ENCODE measurements at places on chromosomes 13 and 19.

GRCh38 chr13:77740931-77741596 is 43.6 kb downstream of the SLAIN1 start:
- DNase-seq = no peak

DNA sequence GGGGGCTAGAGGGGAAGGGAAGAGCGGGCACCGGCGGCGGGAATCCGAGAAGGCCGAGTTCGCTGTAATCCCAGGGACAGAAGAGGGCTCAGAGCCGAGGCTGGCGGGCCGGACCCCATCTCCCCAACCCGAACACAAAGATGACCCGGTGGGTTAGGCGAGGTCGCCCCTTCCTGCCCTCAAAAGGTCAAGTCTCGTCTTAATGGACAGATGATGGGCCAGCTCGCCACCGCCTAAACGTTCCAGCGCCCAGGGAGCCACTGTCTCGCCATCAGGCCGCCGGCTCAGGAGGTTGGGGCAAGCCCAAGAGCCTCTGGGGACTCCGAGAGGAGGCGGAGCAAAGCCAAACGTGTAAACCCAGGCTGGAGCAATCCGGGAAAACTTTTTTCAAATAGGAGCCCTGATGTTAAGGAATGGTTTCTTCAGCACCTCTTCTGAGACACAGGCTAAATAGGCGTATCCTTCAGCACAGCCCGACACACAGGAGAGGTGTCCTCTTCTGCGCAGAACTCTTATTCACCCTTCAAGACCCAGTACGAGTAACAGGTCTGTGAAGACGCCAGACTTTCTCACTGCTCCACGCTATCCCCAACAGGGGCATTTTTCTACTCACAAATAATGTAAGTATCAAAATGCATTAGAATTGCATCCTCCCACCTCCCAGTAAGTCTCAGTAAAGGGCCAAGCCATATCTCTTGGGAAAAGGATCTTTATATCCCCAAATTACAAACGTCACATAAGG is 6.3 kb upstream of the POU4F1 start:
- DNase-seq = no peak

DNA sequence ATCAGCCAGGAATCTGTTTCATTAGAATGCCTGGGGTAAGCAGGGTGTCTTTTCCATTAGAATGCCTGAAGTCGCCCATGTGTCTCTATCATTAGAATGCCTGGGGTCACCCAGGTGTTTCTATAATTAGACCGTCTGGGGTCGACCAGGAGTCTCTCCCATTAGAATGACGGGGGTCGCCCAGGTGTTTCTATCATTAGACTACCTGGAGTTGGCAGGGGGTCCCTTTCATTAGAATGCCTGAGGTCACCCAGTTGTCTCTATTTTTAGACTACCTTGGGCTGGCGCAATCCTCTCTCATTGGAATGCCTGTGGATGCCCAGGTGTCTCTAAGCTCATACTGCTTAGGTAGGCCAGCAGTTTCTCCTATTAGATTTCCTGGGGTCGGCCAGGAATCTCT is 1447.6 kb downstream of the UQCRFS1 start:
- DNase-seq = no peak

DNA sequence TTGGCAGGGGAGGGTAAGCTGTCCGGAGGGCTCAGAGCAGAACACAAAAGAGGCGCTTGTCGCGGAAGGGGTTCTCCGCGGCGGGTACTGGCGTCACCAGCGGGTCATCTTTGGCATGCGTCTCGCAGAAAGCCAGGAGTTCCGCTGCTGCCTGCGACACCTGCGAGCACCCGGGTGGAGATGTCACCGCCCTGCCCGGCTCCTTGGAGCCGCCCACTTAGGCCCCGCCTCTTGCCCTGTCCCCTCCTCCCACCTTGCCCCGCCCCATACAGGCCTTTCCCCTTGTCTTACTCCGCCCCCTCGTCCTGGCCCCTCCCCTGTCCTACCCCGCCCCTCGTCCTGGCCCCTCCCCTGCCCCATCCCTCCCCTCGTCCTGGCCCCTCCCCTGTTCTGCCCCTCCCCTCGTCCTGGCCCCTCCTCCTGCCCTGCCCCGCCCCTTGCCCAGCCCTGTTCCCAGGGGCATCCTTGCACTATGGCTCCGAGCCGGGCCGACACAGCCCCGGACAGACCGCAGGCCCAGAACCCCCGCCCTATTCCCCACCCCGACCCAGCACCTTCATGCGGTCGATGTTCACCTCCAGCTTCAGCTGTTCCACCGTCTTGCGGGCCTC is 1.9 kb downstream of the GNG8 start:
- DNase-seq = peak; percentile 64

GRCh38 chr13:73103238-73103637 is 44.4 kb downstream of the KLF5 start:
- DNase-seq = no peak

DNA sequence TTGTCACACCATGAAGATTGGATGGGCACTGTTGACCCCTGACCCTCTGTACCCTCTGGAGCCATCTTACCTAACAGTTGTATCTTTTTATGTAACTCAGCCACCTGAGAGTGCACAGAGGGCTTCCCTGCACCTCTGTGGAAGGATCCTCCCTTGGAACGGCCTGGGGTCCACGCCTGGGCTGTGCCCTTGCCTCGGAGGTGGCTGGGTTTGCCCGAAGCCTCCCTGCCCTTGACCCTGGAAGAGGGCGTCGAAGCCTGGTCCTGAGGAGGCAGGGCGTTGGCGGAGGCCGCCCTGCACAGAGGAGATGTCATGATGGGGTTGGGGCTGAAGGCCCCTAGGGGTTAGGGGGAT is 241 bp downstream of the ODAD3 start:
- no peak for DNase-seq

- peak; percentile 16 for DNase-seq
These were observed 40.8 kb upstream of the TPP2 start for GRCh38 chr13:102555914-102556553.

- DNase-seq = no peak
These were observed 126.3 kb downstream of the KCTD12 start for GRCh38 chr13:76759877-76760276.

GRCh38 chr19:38580080-38580479 is 37.7 kb downstream of the MAP4K1 start:
- no peak for DNase-seq

DNA sequence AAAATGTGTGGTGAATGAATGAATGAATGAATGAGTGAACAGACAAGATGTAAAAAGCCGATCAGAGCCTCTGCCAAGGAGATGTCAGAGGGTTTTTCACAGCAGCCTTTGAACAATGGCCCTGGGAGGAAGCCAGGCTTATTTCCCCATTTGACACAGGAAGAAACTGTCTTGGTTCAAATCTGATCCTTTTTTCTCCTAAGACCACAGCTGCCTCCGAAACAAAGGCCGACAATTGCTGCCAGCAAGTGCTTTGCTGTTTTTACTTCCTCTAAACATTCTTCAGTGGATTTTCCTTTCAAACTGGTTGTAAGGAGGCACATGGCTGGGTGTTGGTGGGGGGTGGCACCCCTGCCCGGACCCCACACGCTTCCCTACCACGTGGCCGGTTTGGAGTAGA is 44.2 kb upstream of the HOMER3 start:
- DNase-seq = no peak

DNA sequence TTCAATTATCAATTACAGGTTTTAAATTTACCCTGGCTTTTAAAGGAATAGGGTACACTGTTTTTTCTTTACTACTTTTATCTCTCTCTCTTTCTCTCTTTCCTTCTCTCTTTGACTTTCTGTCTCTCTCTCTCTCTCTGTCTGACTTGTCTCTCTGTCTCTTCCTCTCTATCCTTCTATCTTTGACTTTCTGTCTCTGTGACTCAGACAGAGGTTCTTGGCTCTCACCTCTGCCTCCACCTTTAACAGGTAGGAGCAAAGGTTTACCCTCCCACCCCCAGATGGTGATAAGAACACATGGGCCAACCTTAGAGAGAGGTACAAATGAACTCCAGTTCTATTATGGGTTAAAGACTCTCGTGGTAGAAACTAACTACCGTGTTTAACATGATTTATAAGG is 20.3 kb upstream of the FAM124A start:
- no peak for DNase-seq

DNA sequence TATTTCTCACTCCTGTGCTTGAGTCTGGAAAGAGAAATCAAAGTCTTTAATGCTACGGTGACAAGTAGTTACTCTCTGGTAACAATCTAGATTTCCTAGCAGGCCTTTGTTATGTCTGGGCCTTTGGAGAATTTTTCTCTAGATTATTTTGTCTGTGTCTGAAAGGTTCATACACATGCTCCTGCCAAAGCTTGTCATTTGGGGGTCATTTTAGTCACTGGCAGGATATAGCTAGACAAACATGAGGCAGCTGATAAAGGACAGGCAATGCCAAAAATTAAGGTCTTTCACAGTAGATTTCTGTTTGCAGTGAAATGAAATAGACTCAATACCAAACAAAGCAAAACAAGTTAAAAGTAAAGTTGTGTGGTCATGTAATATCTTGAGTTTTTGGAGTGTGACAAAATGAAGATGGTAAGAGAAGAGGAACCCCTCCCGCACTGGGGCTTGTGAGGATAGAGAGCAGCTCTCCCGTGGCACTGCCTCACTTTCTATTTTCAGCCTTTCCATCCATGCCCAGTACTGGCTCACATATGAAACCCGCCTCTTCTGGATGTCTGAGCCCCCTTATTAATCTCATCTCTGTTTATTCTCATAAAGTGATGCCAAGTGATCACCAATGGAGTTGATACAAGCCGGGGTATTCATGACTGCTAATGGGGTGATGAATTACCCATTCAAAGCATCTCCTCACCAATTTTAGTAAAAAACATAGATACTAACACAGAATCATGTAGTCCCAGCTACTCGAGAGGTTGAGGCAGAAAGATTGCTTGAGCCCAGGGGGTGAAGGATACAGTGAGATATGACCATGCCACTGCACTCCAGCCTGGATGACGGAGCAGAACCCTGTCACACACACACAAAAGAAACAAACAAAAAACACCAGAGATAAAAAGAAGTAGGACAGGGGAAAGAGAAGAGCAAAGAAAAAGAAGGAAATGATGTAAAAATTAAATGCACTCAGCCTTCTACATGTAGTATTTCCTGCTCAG is 389.3 kb downstream of the FGF14 start:
- DNase-seq = no peak

- DNase-seq = no peak
These were observed 14.9 kb downstream of the EPS8L1 start for GRCh38 chr19:55090564-55090963.

DNA sequence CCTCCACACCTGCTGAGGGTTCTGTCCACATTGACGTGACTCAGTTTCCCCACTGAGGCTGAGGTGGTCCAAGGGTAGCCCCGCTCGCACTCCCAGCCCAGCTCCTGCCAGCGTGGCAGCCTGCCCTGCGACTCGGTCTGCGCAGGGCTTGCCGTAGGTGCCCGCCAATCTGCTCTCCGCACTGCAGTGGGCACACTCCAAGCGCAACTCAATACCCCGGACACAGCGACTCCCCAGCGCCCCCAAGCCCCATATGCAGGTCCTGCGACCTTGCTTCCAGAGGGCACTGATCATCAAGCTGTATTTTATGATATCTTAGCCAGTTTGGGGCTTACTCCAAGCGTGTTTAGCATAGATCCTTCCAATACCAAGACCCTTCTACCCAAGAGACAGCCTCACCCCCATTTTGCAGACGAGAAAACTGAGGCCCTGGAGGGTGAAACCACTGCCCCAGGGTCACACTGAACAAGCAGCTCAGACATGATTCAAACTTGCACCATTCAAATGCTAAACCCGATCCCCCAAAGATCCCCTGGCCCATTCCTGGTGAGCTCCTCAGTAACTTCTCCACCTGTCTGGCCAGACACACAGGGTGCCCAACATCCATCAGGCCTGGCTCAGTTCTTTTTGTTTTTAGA is 13.5 kb downstream of the PTPRS start:
- no peak for DNase-seq

DNA sequence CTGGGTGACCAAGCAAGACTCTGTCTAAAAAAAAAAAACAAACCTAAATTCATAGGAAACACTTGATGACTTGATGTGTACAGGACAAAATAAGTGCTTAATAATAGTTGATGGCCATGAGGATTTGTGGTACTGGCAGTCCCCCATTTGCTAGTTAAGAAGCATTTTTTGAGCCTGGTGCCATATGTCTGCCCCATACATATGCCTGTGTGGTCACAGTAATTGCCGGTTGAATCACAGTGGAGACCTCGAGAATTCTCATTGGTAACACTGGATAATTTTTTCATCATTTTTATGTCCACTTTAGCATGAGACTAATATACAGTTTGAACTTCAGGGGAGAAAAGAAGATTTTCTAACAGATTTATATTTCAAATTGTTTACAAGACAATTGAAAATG is 79.2 kb downstream of the LRCH1 start:
- no peak for DNase-seq

DNA sequence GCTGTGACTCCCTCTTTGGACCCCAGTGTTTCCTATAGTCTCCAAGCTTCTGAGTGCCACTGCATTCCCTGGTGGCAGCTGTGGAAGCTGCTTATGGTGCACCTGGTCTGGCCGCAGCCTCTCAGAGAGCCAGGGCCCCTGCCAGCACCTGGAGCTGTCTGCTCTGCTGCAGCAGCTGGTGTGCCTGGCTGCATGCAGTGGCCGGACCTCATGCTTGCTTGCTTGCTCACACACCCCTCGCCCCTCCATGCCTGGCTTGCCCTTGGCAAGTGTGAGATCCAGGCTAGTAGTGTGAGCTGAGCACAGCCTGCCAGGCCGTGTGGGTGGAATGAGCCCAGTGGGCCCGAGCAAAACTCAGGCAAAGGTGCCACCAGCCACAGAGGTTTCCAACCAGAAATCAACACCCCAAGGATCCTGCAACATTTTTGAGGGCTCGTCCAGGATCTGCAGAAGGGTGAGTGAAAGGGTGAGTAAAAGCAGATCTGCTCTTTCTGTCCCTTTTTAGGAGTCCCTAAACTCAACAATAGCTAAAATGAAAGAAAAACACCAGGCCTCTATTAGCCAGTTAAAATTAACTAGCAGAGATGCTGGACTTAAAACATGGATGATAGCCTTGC is 7.6 kb upstream of the MLLT1 start:
- no peak for DNase-seq

DNA sequence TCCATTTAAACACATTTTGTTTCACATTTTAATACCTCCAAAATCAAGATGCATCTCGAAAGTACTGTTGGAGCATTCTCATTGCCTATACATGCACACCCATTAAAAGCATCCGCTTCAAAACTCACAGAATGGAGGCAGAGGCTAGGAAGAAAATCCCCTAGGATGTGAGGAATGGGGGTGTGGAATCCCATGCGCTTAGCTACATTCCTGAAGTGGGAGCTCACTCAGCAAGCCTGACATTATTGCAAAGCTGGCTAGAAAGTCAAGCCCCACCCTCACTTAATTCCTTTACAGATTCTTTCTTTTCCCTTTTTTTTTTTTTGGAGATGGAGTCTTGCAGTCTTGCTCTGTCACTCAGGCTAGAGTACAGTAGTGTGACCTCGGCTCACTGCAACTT is 4.6 kb upstream of the FAM32A start:
- peak; percentile 60 for DNase-seq

Measured in H4 (cell line).